ENCODE measurements at places on chromosomes 12 and 14.

GRCh38 chr12:108745641-108746040, 14.3 kb upstream of the CORO1C start:
- no peak for DNase-seq

DNA sequence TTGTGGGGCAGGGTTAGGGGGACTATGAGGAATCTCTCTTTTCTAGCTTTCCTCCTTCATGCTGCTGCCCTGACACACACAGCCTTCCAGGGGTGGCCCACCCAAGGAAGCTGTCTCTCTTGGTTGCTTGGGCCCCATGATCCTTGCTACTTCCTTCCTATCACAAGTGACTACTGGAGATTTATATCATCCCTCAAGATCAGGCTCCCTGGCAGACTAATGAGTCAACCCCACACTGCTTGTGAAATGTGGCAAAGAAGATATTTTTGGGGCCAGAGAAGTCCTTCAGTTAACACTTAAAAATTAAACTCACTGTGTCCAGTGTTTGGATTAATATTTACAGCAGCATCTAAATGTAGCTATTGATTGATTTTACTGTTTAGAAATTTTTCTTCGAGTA, 1.5 kb downstream of the OR4E1 start:
- no peak for DNase-seq

GRCh38 chr14:100474196-100474595, 113.0 kb downstream of the BEGAIN start:
- DNase-seq: no peak

- DNase-seq: no peak
Measured at GRCh38 chr14:23559926-23560520, 4.0 kb downstream of the THTPA start.

DNA sequence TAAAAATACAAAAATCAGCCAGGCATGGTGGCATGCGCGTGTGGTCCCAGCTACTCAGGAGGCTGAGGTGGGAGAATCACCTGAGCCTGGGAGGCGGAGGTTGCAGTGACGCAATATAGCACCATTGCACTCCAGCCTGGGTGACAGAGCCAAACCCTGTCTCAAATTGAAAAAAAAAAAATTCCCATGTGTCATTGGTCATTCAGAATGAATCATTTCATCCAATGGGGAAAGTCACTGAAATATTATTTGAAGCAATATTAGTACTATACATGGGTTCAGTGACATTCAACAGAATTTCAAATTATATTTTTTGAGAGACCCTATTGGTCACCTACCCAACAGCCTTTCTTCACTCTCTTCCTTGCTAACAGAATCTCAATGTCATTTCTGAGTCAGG, 276.1 kb downstream of the ITPR2 start:
- DNase-seq: no peak

- no peak for DNase-seq
Measured at GRCh38 chr12:101855364-101855884, 22.0 kb upstream of the DRAM1 start.

DNA sequence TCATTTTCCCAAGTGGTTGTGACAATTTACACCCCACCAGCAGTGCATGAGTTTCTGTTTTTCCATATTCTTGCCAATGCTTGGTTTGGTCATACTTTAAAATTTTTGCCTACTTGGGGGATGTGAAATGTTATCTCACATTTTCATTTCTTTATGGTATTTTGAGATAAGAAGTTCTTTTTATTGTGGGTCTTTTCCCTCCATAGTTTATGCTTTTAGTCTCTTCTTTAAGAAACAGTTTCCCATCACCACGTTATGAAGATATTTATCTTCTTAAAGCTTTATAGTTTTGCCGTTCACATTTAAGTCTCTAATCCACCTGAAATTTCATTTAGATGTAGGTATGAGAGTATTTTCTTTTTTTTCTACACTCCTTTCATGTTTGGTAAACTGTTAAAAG, 95.7 kb downstream of the PPM1A start:
- no peak for DNase-seq

- no peak for DNase-seq
Measured at GRCh38 chr14:31229638-31230572, 22.3 kb upstream of the HECTD1 start.
